ENCODE measurements at places on chromosomes 1 and 21. TPM values are rescaled to one million over a fixed set of nuclear protein-coding genes. Genes with fewer than 3 reads are reported as not detected.

Gene C1QB
- total RNA-seq = not detected

Gene C1orf167
- 0.36 TPM for total RNA-seq

Gene CHIA
- total RNA-seq = not detected

Gene RIPK4
- total RNA-seq = 0.45 TPM

Gene C1orf94
- not detected for total RNA-seq

Gene GJA5
- not detected for total RNA-seq

Gene GSTM3
- total RNA-seq = 188 TPM

Gene PWP2
- total RNA-seq = 4.0 TPM

Gene SDC3
- total RNA-seq = 26.8 TPM

Gene FCER1A
- not detected for total RNA-seq

Gene MANEAL
- total RNA-seq = 0.65 TPM

Gene LEMD1
- 0.36 TPM for total RNA-seq

Gene TENT5C
- total RNA-seq = 0.45 TPM

Gene KCND3
- total RNA-seq = 0.09 TPM

Gene IL19
- total RNA-seq = not detected

Gene GBP4
- total RNA-seq = 3.7 TPM

Gene SYCP1
- total RNA-seq = not detected

Gene OR2L8
- total RNA-seq = not detected

Gene TNFSF4
- total RNA-seq = 0.49 TPM

Gene XKR8
- 5.9 TPM for total RNA-seq

Gene SDCCAG8
- 69.2 TPM for total RNA-seq

Gene LAMB3
- 5.9 TPM for total RNA-seq

Gene ALX3
- total RNA-seq = not detected

Gene EFNA4
- 5.3 TPM for total RNA-seq

Gene RBBP4
- 109 TPM for total RNA-seq

Gene TP73
- total RNA-seq = 0.18 TPM

Gene TAL1
- 0.08 TPM for total RNA-seq

Gene TCEA3
- total RNA-seq = 22.8 TPM

Gene CNR2
- total RNA-seq = under 0.01 TPM

Gene HES2
- 0.09 TPM for total RNA-seq

Gene PTGFRN
- total RNA-seq = 67.5 TPM

Gene FOXJ3
- 17.4 TPM for total RNA-seq

Gene TDRD5
- not detected for total RNA-seq

Gene RGSL1
- total RNA-seq = not detected

Gene CLDN17
- total RNA-seq = not detected

Gene RSPO1
- not detected for total RNA-seq

Gene RIMS3
- 0.36 TPM for total RNA-seq

Gene NBPF8
- 9.5 TPM for total RNA-seq

Gene OR2T4
- not detected for total RNA-seq

Gene AVPR1B
- not detected for total RNA-seq

Gene GPR25
- not detected for total RNA-seq

Gene LCK
- total RNA-seq = not detected

Gene NFASC
- total RNA-seq = 25.9 TPM
